ENCODE measurements at places on chromosomes 3 and 15.

- no peak for DNase-seq
Observed at GRCh38 chr3:24177201-24177600, 232.1 kb downstream of the NR1D2 start.

DNA sequence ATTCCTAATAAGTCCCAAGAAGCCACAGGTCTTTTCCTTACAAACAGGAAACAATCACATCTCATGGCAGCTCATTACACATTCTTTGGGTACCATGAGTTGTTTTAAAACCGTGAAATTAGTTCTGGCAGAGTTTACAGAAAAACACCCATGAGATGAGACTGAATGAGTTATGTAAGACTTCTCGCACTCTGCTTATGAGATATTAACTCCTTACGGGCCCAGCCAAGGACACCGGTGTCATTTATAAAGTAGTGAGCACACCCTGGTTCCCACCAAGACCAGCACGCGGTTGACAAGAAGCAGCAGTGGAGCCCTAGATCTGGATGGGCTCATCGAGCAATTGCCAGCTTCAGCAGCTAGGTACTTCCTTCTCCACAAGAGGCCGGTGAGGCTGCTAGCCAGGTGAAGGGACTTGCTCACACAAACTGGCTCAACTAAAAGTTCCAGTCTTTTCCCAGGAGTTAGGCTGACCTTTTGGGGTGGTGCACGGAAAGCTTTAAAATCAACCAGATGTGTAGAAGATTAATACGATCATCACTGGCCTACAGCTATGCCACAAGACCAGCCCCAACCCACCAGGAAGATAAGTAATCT is 318.6 kb upstream of the ICE2 start:
- DNase-seq: no peak

DNA sequence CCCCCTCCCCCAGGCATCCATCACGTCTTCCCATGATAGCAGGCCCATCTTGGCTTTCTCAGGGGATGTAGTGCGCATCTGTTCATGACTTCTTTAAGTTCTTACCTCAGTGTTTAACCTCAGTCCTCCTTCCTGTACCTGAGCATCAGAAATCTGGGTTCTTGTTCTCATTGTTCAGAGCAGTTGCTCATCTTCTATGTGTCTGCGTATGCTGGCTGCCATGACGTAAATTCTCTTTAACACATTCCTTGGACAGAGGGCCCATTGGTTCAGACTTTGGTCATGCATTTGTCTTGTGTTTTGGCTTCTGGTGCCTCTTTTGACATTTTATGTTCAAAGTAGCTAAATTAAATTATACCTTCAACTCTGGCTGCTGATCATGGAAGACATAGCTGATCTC is 227.3 kb downstream of the CACNA2D3 start:
- DNase-seq: no peak

- no peak for DNase-seq
Observed at GRCh38 chr3:47850564-47851410, 47.8 kb downstream of the DHX30 start.

DNA sequence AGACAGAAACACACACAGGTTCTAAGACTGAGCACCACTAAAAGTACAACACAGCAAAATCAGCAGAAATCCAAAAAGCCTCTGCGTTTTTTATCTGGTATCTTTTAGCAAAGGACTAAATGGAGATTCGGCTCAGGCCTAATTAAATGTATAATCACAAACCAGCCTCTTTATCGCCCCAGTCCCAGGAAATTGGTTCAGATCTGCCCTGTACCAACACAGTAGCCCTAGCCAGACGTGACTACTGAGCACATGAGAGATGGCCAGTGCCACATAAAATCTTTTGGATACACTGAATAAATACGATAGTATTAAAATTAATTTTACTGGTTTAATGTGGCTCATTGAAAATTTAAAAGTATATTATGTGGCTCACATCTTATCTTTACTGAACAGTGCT is 19.7 kb downstream of the TBC1D2B start:
- DNase-seq: no peak

DNA sequence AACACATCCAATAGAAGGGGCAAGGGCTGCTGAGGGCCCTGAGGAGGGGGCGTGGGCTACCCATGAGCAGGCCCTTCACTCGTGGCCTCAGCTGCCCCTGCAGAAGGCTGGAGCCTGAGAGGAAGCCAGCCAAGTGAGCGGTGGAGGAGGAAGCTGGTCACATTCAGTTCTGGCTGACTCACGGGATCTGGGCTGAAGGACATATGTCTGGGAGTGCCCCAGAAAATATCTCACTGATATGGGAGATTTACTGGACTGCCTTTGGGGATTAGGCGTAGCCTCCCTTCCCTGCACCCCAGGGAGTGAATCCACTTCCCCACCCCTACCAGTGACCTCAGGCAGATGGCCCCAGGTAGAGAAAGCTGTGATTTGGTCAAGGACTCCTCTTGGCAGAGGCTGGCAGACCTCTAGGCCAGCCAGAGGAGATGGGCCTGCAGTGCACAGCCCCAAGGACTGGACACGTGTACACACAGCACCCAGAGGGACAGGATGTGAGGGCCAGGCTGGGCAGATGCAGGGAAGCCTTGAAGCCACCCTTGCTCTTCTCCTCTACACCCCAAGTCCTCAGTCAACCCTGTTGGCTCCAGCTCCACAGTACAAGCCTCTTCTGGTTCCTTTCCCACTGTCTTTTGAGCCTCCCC is 14.2 kb upstream of the ANKDD1A start:
- DNase-seq: no peak

DNA sequence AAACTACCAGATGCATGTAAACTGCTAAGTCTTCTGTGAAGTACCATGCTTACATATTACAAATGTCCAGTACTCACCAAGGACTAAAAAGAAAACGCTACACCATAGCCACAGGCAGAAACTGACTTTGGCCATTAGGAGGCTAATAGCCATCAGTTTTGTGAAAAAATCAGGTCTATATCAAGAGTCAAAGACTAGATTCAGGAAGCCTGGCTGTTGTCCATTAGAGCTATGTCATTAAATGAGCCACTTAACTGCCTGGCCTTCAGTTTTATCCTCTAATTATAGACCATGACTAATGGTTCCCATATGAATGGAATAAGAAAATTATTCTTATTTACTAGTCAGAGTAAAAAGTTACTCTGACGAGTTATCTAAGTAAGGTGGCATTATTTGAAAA is 144.1 kb downstream of the VPS13C start:
- no peak for DNase-seq

- DNase-seq: no peak
Observed at GRCh38 chr3:176651622-176652021, 545.7 kb downstream of the TBL1XR1 start.

DNA sequence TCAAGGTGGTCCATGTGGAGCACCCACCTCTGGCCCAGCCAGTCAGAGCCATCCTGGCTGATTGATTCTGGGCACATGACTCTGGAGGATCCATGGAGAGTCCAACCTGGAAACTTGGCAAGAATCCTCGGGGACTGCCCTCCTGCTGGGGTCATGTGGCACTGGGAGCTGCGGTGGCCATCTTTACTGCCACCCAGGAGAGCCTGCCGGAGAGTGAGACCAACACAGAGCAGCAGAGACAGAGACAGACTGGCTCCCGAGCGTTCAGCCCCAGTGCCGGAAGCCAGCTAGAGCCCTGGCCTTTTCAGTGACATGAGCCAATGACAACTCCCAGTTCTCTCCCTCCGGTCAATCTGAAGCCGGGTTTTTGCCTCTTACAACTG is 11.5 kb upstream of the GATA2 start:
- no peak for DNase-seq

- DNase-seq: no peak
Observed at GRCh38 chr3:36991147-36991546, 1.8 kb downstream of the EPM2AIP1 start.

GRCh38 chr15:70633991-70634390 is 129.4 kb downstream of the UACA start:
- DNase-seq: no peak

DNA sequence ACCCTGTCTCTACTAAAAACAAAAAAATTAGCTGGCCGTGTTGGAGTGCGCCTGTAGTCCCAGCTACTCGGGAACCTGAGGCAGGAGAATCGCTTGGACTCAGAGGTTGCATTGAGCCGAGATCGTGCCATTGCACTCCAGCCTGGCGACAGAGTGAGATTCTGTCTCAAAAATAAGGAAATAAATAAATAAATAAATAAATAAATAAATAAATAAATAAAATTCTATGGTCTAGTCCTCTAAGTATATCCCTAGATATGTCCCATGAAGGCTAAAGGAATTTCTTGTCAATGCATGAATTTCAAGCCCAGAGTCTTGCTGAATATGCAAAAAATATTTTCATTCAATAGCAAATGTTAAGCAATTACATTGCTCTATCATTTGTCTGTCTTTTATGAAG is 149.0 kb downstream of the EPHA3 start:
- no peak for DNase-seq

DNA sequence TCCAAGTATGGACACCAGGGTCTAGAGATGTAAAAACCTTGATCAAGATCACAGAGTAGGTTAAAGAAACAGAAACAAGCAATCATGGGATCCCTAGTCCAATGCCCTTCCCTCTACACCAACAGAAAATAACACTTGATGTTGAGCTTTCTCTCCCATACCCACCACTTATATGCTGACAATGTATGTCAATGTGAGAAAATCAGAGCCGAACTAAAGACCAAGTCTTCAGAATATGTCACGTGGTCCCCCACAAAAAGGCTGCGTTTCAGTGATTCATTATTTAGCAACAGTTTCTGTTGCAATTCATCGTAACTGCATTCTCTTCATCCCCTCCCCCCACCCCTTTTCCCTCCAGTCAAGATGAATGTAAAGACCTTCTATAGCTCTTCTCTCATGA is 278.9 kb upstream of the STT3B start:
- DNase-seq: no peak

DNA sequence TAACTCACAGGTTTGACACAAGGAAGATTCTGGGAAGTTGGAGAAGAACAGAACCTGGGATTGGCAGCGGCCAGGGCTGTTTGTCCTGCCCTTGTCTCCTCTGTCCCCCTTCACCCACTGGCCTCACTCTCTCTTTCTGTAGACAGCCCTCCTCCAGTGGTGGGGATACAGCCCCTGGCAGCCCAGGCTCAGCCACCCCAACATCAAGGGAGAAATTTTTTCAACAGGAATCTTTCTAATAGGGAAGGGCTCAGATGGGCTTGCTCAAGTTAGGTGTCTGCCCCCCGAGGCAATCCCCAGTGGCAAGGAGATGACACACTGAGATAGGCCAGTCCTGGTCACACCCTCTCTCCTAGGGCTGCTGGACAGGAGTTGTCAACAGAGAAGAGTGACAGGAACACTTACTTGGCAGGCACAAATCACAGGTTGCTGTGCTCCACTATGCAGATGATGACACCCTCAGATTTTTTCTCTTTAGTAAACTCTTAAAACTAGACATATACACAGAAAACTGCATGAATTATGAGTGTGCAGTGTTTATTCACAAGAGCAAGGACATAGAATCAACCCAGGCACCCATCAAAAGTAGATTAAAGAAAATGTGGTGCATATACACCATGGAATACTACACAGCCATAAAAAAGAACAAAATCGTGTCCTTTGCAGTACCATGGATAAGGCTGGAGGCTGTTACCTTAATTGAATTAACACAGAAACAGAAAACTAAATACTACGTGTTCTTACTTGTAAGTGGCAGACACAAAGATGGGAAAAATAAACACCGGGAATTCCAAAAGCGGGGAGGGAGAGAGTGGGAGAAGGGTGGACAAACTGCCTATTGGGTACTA is 36.3 kb downstream of the PLA2G4D start:
- no peak for DNase-seq

GRCh38 chr15:90058775-90059174 is 43.5 kb downstream of the IDH2 start:
- DNase-seq: no peak

All from epithelial cell of prostate (primary cell).